Osteocyte (in vitro differentiated cells): ENCODE measurements at places on chromosomes 13 and 19.

- no peak for DNase-seq
These were observed 197.0 kb downstream of the COL4A1 start for GRCh38 chr13:110109910-110110309.

DNA sequence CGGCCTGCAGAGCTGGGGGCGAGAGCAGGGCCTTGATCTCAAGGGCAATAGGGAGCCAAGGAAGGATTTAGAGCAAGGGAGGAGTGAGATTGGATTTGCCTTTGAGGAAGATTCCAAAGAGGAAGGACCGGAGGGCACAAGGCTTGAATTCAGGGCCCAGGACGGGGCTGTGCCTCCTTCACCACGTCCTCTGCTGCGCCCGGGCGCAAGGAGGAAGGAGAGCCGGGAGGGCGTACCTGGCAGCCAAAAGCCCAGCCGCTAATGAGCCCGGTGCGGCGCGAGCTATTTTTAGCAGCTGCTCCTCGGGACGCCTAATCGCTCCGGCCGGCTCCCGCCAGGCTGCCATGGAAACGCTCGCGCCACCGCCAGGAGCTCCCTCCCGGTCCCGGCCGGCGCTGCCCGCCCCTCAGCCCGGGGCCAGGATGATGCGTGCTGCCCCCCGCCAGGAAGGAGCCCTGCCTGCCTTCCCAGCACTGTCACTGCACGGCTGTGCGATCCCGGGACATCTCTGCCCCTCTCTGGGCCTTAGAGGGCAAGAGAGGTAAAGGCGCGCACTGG is 31.3 kb downstream of the TINCR start:
- DNase-seq = peak; percentile 91

DNA sequence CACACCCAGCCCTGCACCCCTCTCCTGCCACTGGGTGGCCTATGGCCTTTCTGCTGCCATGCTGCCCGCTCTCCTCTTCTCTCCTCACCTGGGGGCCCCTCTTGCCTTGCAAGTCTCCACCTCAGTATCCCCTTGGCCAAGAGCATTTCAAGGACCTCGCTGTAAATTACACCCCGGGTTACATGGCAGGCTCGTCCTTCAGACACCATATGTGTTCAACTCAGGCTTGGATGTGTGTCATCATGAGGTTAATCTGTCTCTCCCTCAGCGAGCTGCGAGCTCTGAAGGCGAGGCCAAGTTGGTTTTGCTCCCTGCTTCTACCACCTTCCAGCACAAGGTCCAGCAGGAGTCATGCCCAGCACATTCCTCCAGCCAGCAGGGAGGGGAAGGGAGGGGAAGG is 74.8 kb upstream of the TM9SF2 start:
- DNase-seq = no peak

DNA sequence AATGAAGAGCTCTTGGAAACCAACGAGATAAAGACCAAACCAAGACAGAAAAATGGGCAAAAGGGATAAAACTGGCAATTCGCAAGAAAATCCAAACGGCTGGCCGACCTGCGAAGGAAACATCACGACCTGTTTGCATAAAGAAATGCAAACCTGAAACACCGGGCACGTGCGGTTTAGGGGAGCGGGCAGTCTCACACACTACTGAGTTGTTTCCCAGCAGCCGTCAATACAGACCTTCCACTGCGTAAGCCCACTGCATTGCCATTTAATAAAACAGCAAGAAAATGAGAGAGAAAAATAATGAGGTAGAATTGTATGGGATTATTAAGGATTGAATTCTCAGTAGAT is 642 bp upstream of the PEG3 start:
- no peak for DNase-seq

- DNase-seq = peak; percentile 84
These were observed 6.7 kb upstream of the JUND start for GRCh38 chr19:18287836-18288772.

DNA sequence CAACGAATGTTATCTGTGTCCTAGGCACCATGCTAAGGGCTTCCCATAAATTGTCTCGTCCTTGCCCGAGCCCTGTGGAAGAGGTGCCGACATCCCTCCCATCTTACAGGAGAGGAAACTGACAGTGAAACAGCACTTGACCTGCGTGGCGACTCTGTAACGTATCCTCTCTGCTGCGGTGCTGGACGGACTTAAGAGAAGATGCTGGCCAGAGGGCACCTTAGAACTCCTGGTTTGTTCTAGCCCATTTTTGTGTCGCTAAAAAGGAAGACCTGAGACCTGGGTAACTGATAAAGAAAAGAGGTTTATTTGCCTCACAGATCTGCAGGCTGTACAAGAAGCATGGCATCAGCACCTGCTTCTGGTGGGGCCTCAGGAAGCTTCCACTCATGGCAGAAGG is 68.6 kb downstream of the KCTD15 start:
- DNase-seq = no peak

- no peak for DNase-seq
These were observed 18.8 kb upstream of the GTF2F2 start for GRCh38 chr13:45101327-45102018.

- DNase-seq = no peak
These were observed 21.2 kb upstream of the SLC7A10 start for GRCh38 chr19:33246709-33247440.

DNA sequence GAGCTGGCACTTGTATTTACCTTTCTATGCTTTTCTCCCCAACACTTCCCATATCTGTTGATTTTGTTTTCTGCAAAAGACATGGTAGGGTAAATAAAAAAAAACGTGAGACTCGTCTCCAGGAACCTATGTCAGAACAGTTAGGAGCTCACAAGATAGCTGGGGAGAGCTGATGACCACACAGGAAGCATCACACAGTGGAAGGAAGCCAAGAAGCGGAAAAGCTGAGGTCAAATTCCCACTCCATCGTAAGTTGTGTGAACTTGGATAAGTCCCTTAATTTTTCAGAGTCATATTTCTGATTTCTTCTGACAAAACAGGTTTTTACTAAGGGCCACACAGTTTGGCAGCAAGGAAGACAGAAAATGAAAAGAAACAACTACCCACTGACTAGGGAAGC is 199.6 kb downstream of the KLF5 start:
- no peak for DNase-seq

DNA sequence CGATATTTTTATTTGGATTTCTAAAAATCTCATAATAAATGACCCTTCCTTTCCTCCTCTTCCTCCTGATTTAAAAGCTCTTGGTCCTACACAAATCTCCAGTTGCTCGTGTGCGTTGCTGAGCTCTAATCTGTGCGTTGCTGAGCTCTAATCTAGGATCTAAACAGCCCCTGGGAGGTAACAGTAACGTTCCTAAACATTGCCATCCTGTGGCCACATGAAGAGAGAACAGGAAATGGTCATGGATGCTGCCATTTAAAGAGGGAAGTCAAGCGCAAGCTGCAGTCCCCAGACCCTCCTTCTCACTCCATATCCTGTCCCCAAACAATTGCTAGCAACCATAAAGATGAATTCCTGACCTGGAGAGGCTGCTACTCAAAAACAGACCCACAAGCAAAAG is 170.8 kb downstream of the NUFIP1 start:
- no peak for DNase-seq

DNA sequence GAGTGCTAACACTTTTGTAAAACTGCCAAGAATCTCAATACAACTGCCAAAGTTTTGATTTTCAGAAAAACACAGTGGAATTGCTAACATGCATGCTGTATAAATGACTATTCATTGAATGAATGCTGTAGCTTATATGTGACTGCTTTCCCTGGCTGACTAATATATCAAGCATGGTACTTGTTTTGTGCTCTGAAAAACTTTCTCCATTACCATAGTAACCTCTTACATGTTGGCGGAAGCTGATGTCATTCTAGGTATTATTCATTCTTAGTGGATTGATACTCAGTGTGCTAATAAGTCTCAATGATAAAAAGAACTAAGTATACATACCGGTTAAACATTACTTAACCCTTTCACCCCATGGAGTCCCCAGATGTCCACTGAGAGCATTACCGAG is 166.1 kb upstream of the MYO16 start:
- no peak for DNase-seq

GRCh38 chr13:48625413-48626076 is 28.2 kb upstream of the CYSLTR2 start:
- no peak for DNase-seq

GRCh38 chr13:40440990-40441820 is 225.2 kb downstream of the FOXO1 start:
- no peak for DNase-seq

DNA sequence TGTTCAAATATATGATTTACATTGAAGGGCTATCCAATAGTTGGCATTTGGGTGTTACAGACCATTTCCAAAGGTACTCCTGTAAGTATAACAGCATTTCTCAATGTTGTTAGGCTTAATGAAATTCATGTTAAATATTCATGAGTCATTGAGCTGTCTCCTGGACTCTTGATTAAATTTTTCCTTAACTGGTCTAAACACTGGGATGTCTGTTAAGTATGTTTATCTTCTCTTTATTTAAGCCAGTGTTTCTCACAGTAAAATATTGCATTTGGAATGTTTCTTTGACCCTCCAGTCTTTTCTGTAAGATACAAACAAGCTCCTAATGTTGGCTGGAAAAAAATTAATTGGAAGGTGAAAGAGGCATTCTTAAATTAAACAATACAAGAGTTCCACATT is 402.5 kb upstream of the HTR2A start:
- no peak for DNase-seq

DNA sequence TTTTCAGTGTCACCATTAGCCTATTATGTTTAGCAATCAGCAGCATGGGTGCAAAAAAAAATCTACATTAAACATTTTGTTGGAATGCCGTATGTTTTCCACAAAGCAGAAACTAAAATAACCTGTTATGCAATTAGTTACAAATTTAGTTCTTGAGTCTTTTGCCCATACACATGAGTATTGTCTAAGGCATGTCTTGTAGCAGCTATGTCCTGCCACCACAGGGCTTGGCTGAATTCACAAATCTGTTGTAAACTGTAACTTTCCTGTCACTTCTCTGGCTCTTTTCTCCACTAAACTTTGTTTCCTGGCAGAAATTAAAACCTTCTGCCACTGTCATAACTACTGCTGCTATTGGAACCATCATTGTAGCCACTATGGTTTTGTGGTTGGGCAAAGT is 277.9 kb upstream of the SPRY2 start:
- DNase-seq = no peak

- DNase-seq = no peak
These were observed 330.3 kb upstream of the MIR17HG start for GRCh38 chr13:91017031-91017668.

DNA sequence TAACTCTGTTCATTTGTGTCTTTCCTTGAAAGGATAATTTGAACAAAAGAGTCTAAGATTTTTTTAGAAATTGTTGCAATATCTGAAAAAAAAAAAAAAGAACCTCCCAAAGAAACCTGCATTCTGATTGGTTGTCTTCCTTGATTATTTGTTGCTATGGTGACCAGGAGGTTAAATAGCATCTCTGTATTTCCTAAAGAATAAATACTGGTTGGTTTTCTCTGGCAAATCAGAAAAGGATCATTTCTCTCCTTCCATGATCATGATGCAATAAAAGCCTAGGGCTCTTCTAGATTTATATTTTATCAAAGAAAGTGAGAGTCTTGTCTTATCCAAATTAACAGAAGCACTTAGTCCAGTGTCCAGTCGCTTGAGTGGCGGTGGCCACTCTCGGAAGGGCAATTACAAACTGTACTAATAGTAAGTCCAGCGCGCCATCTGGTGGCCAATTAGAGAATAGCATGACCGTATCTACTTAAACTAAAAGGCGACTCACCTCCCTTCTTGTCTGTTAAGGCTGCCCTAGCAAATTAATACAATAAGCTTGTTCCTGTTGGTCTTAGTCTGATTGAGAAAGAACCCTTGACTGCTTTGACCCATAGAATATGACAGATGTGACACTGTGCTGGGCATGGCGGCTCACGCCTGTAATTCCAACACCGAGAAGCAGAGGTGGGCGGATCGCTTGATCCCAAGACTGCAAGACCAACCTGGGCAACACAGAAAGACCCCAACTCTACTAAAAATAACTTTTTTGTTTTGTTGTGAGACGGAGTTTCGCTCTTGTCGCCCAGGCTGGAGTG is 47.0 kb upstream of the PNMA8B start:
- peak; percentile 92 for DNase-seq

DNA sequence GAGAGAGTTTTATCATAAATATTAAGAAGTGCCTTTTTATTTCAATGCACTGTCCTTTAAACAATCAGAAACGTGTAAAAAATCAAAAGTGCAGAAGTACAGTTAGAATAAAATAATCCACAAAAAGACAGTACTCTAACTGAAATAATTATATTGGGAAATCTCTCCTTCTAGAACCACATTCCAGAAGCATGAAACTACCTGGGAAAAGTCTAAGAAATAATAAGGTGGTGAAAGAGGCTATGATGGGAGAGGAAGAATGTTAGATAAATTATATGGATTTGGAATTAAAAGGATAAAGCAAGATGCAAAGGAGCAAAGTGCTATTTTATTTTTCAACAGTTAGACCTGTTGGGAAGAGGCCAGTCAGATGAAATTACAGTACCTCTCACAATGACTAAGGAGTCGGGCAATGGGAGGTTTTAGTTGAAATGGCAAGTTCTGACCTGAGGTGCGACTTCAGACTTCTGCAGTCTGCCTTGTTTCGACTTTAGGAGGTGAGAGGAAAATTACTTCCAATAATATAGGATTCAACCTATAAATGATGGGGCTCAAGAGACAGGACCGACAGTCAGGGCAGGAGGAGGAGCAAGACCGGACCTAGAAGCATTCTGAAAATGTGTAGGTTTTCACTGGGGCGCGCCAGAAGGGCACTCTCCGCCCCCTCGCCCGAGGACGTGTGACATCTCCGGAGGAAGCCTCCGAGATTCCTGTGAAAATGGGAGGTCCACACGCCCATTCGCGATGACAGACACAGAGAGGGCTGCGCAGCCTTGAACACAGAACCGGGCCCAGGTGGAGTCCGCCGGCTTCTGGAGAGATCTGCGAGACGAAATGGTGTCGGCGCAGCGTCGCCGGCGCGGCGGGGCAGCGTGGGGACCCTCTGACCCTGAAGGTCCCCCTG is 717 bp downstream of the SPRYD7 start:
- DNase-seq = peak; percentile 84

GRCh38 chr19:20250627-20251026 is 83.6 kb downstream of the ZNF486 start:
- DNase-seq = no peak

DNA sequence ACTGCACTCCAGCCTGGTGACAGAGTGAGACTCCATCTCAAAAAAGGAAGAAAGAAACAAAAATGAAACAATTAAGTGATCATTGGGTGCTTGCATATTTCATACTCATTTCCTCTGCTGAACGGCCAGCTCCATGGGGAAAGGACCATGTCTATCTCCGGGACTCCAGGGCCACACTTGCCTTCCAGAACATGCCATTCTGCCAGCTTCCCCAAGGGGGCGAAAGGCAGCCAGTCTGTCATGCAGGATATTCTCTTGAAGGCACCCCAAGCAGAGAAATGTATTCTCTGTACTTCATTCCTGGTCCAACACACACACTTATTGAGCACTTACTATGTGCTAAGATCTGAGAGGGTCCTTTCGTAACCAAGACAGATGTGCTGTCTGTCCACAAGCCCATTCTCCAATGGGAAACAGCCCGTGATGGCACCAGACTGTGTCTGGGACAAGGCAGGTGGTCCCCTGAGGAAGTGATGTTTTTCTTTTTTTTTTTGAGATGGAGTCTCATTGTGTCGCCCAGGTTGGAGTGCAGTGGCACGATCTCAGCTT is 10.2 kb upstream of the CARM1 start:
- DNase-seq = no peak
